ENCODE measurements at places on chromosomes 1 and 21.

GRCh38 chr21:38489729-38490128 is 8.5 kb downstream of the ERG start:
- H3K4me1 ChIP-seq, result peaks cover 17% of the 10 kb centered on the region
- H3K27ac ChIP-seq, result no peak overlapping the region
- peaks cover 4% of the 10 kb centered on the region for H3K27me3 ChIP-seq
- DNase-seq, result no peak
- no peak overlapping the region for H3K4me3 ChIP-seq
- no peaks in the 10 kb centered on the region for H3K36me3 ChIP-seq

DNA sequence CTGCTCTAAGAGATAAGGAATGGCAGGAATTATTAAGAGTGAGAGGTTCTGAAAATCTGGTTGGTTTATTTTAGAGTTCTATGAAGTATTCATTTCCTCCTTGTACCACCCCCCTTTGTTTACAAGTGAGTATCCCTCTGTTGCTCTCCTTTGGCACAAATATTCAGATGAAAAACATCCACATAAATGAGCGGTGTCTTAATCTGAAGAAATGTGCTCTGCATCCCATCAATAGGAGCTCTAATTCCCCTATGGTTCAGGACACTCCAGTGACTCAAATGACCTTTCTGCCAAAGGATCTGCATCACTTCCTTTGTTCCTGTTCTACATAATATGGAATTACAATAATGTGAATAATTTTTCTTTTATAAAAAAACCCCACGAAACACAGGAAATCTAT is 16.6 kb downstream of the DDAH1 start:
- peaks cover 2% of the 10 kb centered on the region for H3K27me3 ChIP-seq
- H3K36me3 ChIP-seq, result no peaks in the 10 kb centered on the region
- peak overlapping the region; percentile 52 for H3K4me3 ChIP-seq
- peak overlapping the region; percentile 87 for H3K27ac ChIP-seq

DNA sequence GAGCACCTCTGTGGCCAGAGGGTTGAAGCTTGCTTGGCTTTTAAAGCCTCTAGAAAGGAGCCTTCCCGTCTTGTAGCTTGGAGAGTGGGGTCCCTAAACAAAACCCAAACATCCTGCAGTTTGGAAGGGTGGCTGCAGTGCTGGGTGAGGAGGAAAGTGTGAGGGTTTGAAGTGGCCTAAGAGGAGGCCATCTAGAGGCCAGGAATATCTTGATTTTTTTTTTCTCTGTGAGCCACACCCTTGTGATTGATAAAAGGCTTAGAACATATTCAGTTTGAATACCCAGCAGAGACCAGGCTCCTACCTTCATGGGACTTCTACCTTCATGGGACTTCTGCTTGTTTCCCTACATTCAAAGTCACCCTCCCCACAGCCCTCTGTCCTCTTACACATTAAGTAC is 37.3 kb upstream of the PIGV start:
- peaks cover 49% of the 10 kb centered on the region for H3K4me1 ChIP-seq
- H3K4me3 ChIP-seq, result no peak overlapping the region
- peaks cover 46% of the 10 kb centered on the region for H3K36me3 ChIP-seq
- H3K27me3 ChIP-seq, result peaks cover under 1% of the 10 kb centered on the region

DNA sequence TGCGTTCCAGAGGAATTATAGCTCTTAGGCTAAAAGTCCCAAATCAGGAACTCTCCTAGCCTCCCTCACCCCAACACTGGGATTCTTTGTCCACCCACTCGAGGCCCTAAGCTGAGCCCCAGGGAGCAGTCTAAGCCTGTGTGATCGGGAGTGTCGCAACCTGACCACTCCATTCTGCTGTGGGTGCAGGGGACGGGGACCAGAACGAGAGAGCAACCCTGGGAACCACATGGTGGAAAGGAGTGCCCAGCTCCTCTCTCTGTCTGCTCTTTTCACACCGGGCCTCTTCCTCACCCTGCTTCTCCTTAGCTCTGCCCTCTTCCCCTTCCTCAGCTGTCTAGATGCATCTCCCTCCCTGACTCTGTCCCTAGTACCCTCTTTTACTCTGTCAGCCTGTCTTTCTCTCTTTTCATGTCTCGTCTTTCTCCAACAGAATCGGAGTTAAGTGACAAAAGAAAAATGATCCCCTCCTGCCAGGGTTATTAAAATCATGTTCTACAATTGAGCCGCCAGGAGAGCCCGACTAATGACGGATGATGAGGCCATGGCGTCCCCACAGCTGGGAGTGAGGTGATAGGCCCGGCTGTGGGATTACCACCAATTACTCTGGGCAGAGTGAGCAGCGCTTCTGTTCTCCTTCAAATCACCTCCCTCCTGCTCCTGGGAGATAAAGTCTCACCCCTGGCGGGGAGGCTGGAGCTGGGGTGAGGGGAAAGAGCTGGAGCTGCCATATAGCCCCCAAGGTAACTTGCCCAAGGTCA is 34.5 kb upstream of the CSF3R start:
- peaks cover 21% of the 10 kb centered on the region for H3K27me3 ChIP-seq
- no peak for DNase-seq
- H3K4me3 ChIP-seq, result no peak overlapping the region
- H3K4me1 ChIP-seq, result peaks cover 7% of the 10 kb centered on the region
- H3K36me3 ChIP-seq, result no peaks in the 10 kb centered on the region

DNA sequence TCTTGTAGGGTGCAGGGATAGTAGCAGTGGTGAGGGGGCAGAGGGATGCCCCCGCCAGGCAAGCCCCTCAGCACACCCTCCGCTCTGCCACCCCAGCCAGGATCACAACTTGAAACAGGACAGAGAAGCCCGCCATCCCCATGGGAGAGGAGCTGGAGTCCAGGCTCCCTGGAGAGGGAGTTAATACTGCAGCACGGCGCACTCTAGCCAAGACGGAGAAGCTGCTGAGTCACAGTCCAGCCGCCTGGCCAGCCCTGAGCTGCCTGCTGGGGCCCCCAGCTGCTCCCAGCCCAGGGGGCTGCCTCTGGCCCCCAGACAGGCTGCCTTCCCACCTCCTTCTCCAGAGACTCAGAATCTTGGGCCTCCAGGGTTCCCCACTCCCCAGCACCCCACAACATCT is 87.2 kb downstream of the SYT2 start:
- no peak for DNase-seq
- H3K4me1 ChIP-seq, result peaks cover 26% of the 10 kb centered on the region
- no peaks in the 10 kb centered on the region for H3K36me3 ChIP-seq
- H3K27ac ChIP-seq, result peak overlapping the region; percentile 9

GRCh38 chr1:39919545-39919944 is 17.8 kb upstream of the MYCL start:
- no peaks in the 10 kb centered on the region for H3K4me1 ChIP-seq
- peaks cover 11% of the 10 kb centered on the region for H3K27me3 ChIP-seq
- no peaks in the 10 kb centered on the region for H3K36me3 ChIP-seq
- H3K27ac ChIP-seq, result no peak overlapping the region
- peak; percentile 52 for DNase-seq

- no peaks in the 10 kb centered on the region for H3K4me1 ChIP-seq
- H3K4me3 ChIP-seq, result no peak overlapping the region
- H3K27ac ChIP-seq, result no peak overlapping the region
- no peak for DNase-seq
- peaks cover 59% of the 10 kb centered on the region for H3K27me3 ChIP-seq
Observed at GRCh38 chr21:33058527-33058926, 11.4 kb upstream of the OLIG1 start.

DNA sequence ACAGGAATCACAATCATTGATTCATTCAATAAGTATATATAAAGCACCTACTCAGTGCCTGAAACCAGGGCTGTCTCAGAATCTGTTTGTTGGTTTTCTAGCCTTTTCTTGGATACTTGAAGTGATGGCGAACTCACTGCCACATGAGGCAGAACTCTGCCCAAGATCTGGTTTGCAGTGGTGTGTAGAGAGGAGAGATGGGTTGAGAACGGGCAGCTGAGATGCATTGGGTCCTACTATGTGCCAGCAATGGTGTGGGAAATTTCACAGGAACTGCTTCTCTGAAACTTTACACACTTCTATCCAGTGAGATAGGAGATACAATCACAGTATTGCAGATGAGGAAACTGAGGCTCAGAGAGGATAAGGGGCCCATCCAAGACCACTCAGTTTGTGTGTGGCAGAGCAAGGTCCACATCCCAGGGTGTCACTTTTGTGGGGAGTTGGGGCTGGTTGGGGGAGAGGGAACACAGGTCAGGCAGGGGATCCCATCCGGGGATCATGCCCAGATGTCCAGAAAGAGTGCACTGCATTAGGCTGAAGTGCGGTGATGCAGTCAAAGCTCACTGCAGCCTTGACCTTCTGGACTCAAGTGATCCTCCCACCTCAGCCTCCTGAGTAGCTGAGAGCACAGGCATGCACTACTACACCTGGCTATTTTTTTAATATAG is 83.7 kb upstream of the IFFO2 start:
- H3K36me3 ChIP-seq, result no peaks in the 10 kb centered on the region
- peaks cover 24% of the 10 kb centered on the region for H3K27me3 ChIP-seq
- H3K4me1 ChIP-seq, result no peaks in the 10 kb centered on the region

DNA sequence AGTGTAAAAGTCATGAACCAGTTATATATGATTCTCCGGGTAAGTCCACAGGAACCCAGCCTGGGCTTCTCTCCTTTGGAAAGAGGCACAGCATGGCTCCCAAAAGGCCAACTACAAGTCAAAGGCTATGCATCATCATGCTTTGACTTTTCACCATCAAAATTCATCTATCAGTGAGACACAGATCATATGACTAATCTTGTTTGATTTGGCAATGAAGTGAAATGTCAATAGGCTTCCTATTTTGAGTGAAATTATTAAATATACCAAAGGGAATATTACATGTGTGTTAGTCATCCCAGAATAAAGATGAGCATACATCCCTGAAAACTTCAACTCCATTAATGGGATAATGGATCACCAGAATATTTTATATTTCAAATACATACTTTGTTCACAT is 83.5 kb upstream of the ADGRL2 start:
- H3K4me1 ChIP-seq, result no peaks in the 10 kb centered on the region
- no peaks in the 10 kb centered on the region for H3K27me3 ChIP-seq
- no peak overlapping the region for H3K27ac ChIP-seq
- DNase-seq, result no peak
